ENCODE measurements at places on chromosomes 11 and 22. TPM values are rescaled to one million over a fixed set of nuclear protein-coding genes. Genes with fewer than 3 reads are reported as not detected.

DNA sequence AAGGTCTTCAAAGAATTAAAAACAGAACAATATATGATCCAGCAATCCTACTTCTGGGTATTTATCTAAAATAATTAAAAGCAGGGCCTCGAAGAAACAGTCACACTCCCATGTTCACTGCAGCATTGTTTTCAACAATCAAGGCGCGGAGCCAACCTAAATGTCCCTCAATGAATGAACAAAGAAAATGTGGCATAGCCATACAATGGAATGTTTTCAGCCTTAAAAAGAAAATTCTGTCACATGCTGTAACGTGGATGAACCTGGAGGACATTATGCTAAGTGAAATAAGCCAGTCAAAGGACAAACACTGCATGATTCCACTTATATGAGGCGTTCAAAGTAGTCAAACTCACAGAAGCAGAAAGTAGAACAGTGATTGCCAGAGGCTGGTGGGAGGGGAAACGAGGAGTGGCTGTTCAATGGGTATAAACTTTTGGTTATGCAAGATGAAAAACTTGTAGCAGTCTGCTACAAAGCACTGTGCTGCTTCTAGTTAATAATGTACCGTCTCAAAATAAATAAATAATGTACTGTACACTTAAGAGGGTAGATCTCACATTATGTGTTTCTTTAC lies 41.2 kb downstream of the SNX19 start:
- no peak for DNase-seq

GRCh38 chr11:65415499-65416340 lies 6.9 kb upstream of the NEAT1 start:
- peak; percentile 46 for DNase-seq

DNA sequence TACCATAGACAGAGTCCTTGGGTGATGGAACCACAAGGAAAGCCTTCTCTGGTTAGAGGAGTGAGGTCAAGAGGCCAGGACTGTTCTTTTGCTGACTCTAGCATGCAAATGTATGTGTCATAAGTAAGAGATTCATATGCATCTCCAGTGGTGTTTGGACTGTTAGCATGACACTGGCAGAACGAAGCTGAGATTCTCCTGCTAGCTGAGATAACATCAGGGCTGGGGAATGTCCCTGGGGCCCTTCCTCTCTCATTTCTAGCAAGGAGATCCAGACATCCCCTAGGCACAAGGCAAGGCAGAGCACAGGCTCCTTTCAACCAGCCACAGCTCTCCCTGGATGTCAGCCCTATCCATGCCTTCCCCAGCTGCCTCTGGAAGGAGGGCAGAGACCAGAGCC lies 711.3 kb downstream of the OPCML start:
- no peak for DNase-seq

HBG2 gene
- 0.89 TPM for total RNA-seq

Data from lower lobe of right lung (tissue), 2 donors.